ENCODE measurements at places on chromosomes 2 and 18.
A peak's percentile ranks its signal among the peaks of the same experiment; 100 is the strongest.

DNA sequence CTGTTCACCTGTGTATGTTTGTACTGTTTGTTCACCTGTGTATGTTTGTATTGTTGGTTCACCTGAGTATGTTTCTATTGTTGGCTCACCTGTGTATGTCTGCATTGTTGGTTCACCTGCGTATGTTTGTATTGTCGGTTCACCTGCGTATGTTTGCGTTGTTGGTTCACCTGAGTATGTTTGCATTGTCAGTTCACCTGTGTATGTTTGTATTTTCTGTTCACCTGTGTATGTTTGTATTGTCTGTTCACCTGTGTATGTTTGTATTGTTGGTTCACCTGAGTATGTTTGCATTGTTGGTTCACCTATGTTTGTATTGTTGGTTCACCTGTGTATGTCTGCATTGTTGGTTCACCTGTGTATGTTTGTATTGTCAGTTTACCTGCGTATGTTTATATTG, 14.6 kb downstream of the ADI1 start:
- no peak for DNase-seq

GRCh38 chr2:114201781-114202180, 240.7 kb upstream of the DPP10 start:
- DNase-seq = no peak

DNA sequence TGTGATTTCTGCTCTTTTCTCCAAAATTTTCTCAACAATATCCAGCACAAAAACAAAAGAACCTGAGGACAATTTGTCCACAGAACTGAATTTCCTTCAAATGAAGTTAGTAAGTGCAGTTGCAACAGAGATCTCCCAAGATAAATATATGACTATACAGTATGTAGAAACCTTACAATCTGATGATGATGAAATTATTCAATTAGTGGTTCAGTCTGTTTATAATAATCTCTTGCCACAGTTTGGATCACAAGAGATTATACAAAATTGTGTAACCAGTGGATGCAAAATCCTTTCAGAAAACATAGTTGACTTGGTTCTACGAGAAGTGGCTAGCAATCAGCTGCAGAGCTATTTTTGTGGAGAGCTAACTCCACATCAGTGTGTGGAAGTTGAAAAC, 68.7 kb downstream of the FSIP2 start:
- no peak for DNase-seq

- DNase-seq = no peak
Measured at GRCh38 chr2:160022162-160022561, 40.3 kb downstream of the PLA2R1 start.

DNA sequence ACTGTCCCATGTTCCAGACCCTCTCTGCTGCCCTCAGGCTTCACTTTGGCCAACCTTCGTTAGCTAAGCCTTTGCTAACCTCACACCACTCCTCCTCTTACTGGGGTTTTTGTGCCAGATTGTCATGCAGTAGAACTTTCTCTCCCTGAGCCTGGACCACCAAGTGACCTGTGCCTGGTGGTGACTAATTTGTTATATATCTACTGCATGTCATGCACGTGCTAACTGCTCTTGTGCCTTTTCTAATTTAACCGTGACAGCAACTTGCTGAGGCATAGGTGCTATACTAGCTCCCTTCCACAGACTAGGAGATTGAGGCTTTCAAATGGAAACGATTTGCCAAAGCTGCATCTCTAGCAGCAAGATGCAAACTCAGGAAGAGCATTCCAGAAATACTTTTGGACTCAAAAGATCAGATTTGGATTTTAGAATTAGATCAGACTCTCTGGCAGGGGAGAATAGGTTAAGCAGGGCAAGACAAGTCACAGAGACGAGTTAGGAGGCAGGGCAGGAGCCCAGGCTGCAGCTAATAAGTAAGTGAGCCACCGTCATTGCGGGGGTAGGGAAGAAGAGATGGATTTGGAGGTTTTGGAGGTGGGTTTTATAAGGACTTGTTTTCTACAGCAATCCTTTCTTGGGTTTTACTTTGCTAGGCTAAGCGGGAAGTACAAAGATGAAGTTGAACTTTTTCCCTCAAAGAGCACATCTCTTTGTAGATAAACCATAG, 1.8 kb downstream of the PPP1R7 start:
- DNase-seq = no peak

DNA sequence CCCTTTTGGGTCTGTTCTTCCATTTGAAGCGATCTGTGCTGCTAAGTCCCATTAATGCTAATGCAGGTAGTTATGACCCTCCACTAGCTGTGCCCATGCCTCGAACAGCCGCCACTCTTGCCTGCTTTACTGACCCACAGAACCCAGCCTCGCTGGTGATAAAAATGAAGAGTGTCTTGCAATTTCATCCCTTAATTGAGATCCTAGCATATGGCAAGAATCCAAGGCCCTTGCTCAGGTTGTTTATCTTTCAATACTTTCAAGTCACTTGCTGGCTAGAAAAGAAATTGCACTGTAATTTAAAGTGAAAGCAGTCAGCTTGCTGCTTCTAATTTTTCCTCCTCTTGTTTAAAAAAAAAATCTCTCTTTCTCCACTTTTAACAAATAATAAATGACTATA, 73.6 kb downstream of the ZNF521 start:
- DNase-seq = no peak

GRCh38 chr2:43169099-43169945, 57.1 kb downstream of the ZFP36L2 start:
- no peak for DNase-seq

DNA sequence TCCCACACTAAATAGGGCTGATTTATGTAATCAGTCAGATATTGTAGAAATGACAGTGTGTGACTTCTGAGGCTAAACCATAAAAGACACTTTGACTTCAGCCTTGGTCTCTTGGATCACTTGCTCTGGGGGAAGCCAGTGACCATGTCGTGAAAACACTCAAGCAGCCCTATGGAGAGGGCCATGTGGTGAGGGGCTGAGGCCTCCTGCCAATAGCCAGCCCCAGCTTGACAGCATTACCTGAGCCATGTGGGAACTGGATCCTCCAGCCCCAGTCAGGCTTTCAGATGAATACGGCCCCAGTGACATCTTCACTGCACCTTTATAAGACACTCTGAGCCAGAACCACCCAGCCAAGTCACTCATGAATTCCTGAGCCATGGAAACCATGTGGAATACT, 20.8 kb downstream of the TNS1 start:
- DNase-seq = no peak

DNA sequence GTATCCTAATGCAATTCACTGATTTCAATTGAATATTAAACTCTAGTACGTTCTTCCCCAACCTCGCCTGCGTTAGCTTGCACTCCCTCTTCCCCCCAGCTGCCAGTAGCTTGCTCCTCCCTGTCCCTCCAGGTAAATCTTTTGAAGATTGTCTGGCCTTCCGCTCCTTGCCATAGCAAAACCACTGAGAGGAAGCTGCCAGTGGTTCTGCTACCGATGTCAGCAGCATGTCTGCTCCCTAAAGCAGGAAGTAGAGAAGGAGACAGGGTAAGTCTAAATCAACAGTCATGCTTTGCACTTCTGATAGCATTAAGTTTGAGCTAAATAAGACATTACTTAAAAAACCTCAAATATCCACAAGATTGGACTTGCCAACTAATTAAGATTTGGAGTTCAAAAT, 89.1 kb downstream of the SCN2A start:
- DNase-seq = peak; percentile 12

- DNase-seq = no peak
Measured at GRCh38 chr2:233413559-233414272, 59.4 kb downstream of the DGKD start.

GRCh38 chr2:120736202-120736623, 545 bp downstream of the GLI2 start:
- DNase-seq = no peak

- no peak for DNase-seq
Measured at GRCh38 chr18:79049506-79049905, 19.7 kb upstream of the ATP9B start.

GRCh38 chr18:25231327-25231691, 120.7 kb downstream of the ZNF521 start:
- DNase-seq = no peak

- DNase-seq = no peak
Measured at GRCh38 chr18:62842898-62843297, 127.6 kb downstream of the PHLPP1 start.

GRCh38 chr2:242017086-242017485, 147.6 kb downstream of the RTP5 start:
- DNase-seq = no peak

GRCh38 chr18:55323051-55323994, 264.7 kb downstream of the TCF4 start:
- no peak for DNase-seq

DNA sequence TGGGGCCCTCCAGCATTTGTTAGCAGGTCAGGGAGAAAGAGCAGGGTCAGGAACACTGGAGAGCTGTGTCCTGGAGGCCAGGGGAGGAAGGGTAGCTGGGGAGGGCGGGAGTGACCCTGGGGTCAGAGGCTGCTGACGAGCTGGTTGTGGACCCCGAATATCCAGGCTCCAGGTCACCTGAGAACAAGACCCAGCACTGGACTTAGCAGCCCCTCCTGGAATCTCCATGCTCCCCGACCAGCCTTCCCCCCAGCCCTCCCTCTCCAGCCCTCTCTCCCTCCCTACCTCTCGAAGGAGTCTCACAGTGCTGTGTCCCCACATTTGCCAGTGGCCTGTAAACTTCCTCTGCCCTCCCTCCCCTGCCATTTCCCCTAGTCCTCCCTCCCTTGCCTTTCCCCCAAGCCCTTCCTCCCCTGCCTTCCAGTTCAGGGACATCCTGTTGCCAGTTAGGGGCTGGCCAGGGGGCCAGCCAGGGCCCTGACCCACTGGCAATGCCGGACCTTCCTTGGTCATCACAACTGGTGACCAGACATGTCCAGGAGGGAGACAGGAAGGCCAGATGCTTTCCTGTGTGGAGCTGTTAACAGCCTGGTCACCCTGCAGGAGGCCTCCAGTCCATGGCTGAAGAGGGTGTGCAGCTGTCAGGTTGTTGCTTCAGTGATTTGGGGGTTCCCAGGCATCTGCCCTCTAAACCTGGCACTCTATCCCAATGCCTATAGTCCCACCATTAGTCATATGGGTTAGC, 50.0 kb upstream of the FAHD2A start:
- DNase-seq = no peak

DNA sequence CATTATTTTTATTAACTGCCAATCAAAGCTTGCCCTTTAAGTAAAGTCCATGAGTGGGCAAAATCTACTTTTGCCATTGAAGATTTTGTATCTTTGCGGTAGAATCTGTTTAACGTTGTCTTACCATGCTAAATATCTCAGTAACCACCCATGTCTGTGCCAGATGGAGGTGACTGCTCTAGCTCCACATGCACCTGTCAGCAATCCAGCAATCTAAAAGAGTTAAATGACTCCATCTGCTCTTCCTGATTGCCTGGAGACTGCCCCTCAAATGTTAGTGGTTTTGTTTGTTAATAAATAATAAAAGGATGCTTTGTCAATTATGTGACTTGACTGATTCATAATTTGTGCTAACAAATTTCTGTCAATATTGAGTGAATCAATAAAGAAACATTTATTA, 141.7 kb downstream of the RBM43 start:
- DNase-seq = no peak

DNA sequence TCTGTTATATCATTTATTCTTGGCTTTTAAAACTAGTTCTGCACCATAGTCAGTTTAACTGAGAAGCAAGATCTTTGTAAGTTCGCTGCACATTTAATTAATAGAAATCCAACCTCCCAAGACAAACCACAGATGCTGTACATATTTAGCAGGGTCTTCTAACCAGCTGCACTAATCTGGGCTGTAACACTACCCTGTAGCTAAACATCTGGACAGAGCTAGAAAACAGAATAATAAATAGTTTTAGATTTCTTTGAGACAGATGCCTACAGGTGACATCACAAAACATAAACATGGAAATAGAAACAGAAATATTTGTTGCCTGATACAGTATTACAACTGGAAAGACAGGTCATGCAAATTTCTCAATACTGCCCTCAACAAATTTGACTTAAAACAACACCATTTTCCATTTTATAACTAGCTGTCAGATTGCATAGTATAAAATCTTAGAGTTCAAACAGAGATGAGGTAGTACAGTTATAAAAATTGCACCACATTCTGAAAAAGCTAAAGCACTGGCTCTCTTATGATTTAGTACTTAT, 315.1 kb downstream of the NR4A2 start:
- no peak for DNase-seq

DNA sequence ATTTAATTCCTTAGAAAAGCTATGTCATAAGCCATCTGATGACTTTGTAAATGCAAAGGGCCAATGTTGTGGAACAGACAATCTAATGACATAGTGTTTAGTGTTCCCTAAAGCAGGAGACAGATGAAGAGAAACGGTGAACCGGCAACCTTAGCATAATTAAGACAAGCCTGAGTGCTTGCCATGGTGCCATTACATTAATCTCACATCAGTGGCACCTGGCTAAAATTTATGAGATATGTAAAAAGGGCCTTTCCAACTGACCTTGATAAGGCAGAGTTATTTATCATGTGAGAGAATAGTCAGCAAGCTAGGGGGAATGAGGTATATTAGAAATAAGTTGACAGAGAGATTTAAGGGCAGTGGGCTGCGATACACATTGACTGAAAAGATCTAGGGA, 261.8 kb downstream of the ERBB4 start:
- DNase-seq = no peak

- no peak for DNase-seq
Measured at GRCh38 chr2:95342556-95343320, 45.6 kb downstream of the KCNIP3 start.

- DNase-seq = no peak
Measured at GRCh38 chr2:184877909-184878308, 279.6 kb downstream of the ZNF804A start.

GRCh38 chr2:225756198-225756597, 356.7 kb downstream of the NYAP2 start:
- no peak for DNase-seq

- DNase-seq = no peak
Measured at GRCh38 chr2:158761621-158762020, 33.5 kb upstream of the DAPL1 start.

DNA sequence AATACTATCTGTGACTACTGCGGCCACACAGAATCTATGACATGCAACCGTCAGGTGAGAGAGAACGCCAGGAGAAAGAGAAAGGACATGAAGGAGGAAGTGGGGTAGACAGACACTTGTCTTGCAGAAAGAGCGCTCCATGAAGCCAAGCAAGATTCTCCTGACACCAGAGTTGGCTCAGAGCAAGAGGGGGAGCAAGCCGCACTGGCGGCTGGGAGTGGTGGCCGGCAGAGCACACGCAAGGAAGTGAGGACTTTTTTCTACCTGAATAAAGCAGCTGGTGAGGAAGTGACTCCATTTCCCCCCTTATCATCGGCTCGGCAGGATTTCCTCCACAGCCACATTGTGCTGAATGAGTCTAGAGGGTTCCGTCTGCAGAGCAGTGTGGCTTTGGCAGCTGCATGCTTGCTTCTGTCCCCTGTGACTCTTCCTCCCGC, 181.6 kb downstream of the BCL2 start:
- peak; percentile 68 for DNase-seq

DNA sequence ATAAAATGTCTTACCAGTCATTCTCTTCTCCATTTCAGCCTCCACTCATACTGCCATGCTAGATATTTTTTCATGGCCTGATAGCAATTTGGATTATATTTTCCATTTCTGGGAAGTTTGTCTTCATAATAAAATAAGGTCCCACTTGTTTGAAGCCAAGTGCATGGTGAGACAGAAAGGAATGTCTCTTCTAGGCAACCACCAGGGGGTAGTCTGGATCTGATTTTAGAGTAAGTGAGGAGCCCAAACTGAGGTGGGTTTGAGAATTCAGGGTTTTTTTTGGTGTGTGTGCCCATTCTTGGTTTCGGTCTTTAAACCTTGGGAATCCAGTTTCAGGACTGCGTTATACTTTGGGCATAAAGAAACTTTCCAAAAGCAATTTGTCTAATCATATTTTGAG, 315.5 kb downstream of the RPRM start:
- no peak for DNase-seq
